ENCODE measurements at places on chromosomes 2 and 18. TPM values are rescaled to one million over a fixed set of nuclear protein-coding genes. Genes with fewer than 3 reads are reported as not detected.

SIX2 gene
- 16.6 TPM for total RNA-seq

RAB31 gene
- total RNA-seq, result 7.2 TPM

CYP20A1 gene
- 9.5 TPM for total RNA-seq

EIPR1 gene
- 18.7 TPM for total RNA-seq

TMEM198 gene
- 0.88 TPM for total RNA-seq

PLEKHA3 gene
- total RNA-seq, result 15.6 TPM

APOB gene
- total RNA-seq, result 0.64 TPM

RESP18 gene
- total RNA-seq, result not detected

GPBAR1 gene
- total RNA-seq, result 0.25 TPM

DPP4 gene
- total RNA-seq, result 1.4 TPM

AFG3L2 gene
- 163 TPM for total RNA-seq

CPLX4 gene
- not detected for total RNA-seq

REG3G gene
- total RNA-seq, result not detected

CCDC178 gene
- total RNA-seq, result not detected

AOX1 gene
- 4.2 TPM for total RNA-seq

SATB2 gene
- 0.99 TPM for total RNA-seq

ANKRD53 gene
- 0.69 TPM for total RNA-seq

TTLL4 gene
- total RNA-seq, result 13.2 TPM

CD207 gene
- total RNA-seq, result 0.20 TPM

IL1B gene
- total RNA-seq, result not detected

COPS8 gene
- 139 TPM for total RNA-seq

XIRP2 gene
- 8,701 TPM for total RNA-seq

DSC1 gene
- total RNA-seq, result not detected

SETBP1 gene
- total RNA-seq, result 21.0 TPM
